Bone marrow (tissue), 2 donors: ENCODE measurements at places on chromosomes 2 and 18.

DNA sequence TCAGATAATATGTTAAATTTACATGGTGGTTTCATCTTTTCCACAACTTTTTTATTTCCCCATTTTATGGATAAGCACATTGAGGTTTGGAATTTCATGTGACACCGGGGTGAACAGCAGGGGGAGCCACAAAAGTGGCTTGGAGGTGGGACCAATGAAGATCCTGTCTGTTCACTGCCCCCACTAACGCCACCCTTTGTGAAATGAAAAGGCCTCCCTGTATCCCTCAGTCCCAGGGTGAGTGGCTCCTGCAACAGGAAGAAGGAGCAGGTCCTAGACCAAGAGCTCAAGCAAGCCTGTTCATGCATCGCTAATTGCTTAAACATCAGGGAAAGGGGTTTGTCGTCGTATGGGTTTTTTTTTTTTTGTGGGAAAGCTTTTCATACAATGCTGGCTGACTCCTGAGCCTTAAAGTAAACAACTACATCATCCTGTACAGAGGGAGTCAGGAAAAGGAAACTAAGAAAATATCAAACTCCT is 267.8 kb upstream of the EPAS1 start:
- DNase-seq, result no peak

DNA sequence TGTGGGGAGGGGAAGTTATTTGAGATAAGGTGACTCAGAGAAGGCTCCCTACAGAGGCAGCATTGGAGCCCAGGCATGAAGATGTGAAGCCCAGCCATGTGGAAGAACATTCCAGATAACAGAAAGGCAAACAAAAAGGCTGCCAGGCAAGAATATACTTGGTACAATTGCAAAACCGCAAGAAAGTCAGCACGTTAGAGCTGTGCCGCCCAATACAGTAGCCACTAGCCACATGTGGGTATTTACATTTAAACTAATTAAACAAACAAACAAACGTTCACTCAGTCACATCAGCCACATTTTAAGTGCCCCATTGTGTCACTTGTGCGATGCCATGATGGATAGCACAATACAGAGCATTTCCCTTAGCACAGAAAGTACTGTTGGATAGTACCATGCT is 179.6 kb downstream of the SATB2 start:
- DNase-seq, result no peak

GRCh38 chr2:194700726-194701125 is 956.3 kb upstream of the SLC39A10 start:
- DNase-seq, result no peak

- DNase-seq, result no peak
Observed at GRCh38 chr2:112183327-112184025, 45.3 kb downstream of the FBLN7 start.

GRCh38 chr2:204437408-204437807 is 107.9 kb upstream of the PARD3B start:
- no peak for DNase-seq
